ENCODE measurements at places on chromosomes 7 and 10.

- DNase-seq: no peak
Observed at GRCh38 chr10:2978111-2978510, 89.2 kb upstream of the PFKP start.

GRCh38 chr7:130149281-130150139, 55.7 kb downstream of the TMEM209 start:
- no peak for DNase-seq

DNA sequence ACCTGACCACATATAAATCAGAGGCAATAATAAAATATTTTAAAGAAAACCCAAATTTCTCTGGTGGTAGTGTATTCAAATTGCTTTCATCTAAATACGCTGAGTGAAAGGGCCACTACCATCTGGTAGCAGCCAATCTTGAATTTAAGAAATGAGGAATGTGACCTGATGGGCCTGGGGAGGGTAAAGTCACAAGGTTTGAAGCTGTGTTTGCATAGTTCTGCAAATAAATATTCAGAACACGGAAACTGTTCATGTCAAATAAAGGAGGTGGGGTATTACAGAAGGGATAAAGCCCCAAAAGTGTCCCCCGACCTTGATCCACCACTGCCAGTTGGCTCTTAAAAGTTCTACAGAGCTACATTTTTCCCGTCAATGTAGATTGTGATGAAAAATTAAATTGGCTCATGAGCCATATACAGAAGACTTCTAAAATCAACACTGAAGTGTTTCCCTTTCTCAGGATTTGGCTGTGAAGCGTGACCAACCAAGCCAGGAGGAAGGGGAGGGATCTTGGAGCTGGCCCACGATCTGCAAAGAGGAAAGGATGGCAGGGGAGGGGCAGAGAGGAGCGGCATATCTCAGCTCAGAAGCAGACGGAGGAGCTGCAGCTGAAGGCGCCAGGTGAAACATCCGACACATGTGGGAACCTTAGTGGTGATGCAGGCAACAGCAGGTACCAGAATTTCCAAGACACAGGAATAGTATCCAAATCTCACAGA, 39.6 kb downstream of the MPP7 start:
- DNase-seq: no peak

DNA sequence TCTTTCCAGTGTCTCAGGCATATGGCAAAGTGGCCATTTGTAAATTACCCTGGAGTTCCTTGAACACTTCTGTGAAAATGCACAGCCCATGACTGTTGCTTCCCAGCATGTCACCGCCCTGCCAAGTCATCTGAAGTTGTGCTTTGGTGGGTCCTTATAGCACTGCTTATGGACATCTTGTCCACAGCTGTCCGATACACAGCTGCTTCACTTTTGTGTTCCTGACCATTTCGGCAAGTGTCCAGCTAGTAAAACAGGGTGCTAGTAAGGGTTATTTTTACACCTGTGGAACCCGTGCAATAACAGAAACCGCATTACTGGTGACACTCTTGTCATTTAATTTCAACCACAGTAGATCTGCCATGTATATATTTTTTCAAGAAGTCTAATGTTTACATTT, 29.7 kb downstream of the PIP4K2A start:
- no peak for DNase-seq

- DNase-seq: no peak
Observed at GRCh38 chr10:44983066-44983894, 4.7 kb upstream of the DEPP1 start.

GRCh38 chr7:46685051-46685450, 764.0 kb upstream of the IGFBP3 start:
- DNase-seq: no peak

- DNase-seq: no peak
Observed at GRCh38 chr7:106600569-106601373, 60.2 kb downstream of the CCDC71L start.

- no peak for DNase-seq
Observed at GRCh38 chr10:78602201-78602932, 466.4 kb upstream of the ZMIZ1 start.

DNA sequence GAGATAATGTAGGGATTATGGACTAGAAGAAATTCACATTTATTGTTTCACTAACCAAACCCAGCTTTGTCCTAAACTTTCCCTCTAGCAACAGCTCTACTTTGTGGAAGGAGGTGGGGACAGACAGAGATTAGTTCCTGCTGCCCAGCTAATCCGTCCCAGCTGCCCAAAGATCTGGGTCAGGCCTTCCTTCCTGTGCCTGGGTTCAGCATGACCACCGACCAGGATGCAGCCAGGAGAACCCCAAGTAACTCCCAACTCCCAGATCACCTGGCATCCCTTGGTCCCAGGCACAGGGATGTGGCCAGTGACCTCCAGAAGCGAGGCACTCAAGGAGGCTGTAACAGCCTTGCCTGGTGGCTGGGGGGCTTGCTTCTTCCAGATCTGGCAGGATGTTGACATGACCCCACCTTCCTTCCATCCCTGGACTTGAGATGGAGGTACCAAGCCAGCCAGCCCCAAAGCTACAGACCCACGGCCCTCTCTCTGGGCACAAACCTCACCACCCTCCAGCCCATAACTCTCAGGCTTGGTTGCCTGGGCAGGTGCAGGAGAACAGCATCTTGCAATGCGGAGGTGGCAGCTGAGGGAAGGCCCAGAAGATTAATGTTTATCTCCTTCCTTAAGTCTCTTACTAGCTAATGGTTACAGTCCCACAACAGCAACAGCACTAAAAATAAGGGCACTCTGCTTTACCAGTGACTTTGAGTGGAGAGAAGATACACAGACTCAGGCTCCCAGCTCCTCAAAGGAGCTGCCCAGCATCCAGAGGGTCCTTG, 11.1 kb downstream of the CAMK2G start:
- DNase-seq: no peak

- DNase-seq: no peak
Observed at GRCh38 chr7:41773756-41774155, 70.9 kb upstream of the INHBA start.

GRCh38 chr10:69285699-69286098, 7.4 kb downstream of the HK1 start:
- no peak for DNase-seq

DNA sequence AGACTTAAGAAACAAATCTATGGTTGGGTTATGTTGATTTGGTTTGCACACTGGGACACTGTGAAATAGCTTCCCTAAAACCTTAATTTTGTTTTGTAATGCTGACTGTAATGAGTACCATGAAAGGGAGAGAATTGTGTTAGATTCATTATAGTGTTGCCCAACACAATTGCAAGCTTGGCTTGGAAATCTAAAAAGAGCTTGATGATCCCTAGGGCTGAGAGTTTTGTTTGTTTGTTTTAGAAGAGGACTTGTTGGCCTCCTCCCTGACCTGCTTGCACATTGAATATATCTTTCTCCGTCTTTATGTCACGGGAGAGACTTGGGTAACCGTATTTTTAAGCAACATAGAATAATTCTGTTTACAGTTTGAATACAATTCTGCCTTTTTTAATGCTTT, 410.1 kb downstream of the ARL4A start:
- DNase-seq: no peak

DNA sequence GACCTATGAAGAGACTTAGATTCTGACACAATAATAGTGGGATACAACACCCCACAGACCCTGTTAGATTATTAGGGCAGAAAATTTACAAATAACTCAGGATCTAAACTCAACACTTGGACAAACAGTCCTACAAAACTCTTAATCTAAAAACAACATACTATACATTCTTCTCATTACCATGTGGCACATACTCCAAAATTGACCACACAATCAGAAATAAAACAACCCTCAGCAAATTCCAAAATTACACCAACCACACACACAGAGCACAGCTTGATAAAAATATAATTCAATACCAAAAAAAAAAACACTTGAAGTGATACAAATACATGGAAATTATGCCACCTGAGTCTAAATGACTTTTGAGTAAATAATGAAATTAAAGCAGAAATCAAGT, 7.8 kb downstream of the ZNF680 start:
- DNase-seq: no peak

GRCh38 chr10:100311298-100311697, 18.7 kb downstream of the PKD2L1 start:
- no peak for DNase-seq

DNA sequence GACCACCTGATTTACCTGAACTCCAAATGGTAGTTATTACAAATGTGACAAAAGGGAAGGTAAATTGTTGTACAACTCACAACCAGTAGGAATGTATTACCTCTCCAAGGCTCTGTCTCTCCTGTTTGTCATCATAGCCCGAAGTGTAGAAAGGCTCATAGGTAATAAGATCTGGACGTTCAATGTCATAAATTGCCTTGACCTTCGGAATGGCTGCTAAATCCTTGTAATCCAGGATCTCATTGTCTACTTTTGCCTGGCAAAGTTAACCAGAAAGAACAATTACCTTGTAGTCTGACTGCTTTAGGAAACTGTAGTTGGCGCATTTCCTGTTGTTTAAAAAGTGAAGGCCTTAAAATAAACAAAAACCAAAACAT, 68.6 kb upstream of the AFAP1L2 start:
- DNase-seq: no peak

GRCh38 chr7:132154695-132155471, 421.4 kb downstream of the PLXNA4 start:
- no peak for DNase-seq

DNA sequence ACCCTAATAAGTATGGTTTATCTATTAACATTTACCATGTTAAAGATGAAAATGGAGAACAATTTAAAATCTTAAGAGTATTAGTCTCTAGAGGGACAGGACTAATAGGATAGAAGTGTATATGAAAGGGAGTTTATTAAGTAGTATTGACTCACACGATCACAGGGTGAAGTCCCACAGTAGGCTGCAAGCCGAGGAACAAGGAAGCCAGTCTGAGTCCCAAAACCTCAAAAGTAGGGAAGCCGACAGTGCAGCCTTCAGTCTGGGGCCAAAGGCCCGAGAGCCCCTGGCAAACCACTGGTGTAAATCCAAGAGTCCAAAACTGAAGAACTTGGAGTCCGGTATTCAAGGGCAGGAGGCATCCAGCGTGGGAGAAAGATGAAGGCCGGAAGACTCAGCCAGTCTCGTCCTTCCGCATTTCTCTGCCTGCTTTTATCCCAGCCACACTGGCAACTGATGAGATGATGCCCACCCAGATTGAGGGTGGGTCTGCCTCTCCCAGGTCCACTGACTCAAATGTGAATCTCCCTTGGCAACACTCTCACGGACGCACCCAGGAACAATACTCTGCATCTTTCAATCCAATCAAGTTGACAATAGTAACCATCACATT, 140.8 kb upstream of the FAM20C start:
- DNase-seq: no peak

DNA sequence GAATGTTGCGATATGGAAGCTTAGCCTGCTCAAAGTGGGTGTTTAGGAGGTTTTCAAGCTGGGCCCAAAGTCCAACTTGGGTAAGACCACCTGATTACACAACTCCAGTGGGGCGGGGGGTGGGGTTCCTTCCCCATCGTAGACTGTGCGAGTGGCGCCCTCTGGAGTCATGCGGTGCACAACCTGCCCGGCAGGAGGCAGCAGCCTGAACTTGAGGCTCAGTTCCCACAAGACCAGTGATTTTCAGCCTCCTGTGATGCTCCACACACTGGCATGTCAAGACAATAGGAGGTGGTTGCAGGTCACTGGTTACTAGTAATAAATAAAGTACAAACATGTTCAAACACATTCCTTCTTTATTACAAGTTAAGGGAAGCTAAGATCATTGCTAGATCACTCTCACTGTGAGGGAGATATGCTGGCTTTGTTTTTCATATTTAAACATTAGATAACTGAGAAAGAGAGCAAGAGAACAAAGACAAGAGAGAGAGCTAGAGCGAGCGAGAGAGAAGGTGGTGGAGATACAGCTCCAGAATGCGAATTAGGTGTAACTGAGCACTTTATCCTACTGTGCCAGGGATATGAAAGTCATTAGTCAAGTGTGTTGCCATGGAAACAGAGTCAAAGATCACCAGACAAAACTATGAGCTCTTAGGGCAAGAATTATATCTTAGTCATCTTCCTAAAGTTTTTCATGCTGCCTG, 97.4 kb upstream of the BMPER start:
- no peak for DNase-seq

DNA sequence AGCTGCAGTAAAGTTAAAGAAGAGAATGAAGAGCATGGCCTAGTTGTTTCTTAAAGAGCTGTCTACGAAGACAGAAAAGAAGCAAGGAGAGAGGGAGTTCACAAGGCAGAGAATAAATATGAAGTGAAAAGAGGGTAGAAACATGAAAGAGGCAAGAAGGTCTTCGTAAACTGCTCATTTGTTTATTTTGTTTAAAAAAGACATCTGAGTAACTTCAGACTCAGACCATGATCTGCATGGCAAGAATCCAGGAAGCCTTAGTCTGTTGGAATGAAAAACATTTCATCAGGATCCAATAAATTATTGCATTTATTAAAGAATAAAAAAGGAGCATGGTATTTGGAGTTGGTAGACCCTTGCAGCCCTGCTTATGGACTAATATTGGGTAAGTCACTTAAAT, 151.1 kb downstream of the SEM1 start:
- no peak for DNase-seq

GRCh38 chr7:24963218-24963617, 16.8 kb downstream of the OSBPL3 start:
- DNase-seq: no peak

DNA sequence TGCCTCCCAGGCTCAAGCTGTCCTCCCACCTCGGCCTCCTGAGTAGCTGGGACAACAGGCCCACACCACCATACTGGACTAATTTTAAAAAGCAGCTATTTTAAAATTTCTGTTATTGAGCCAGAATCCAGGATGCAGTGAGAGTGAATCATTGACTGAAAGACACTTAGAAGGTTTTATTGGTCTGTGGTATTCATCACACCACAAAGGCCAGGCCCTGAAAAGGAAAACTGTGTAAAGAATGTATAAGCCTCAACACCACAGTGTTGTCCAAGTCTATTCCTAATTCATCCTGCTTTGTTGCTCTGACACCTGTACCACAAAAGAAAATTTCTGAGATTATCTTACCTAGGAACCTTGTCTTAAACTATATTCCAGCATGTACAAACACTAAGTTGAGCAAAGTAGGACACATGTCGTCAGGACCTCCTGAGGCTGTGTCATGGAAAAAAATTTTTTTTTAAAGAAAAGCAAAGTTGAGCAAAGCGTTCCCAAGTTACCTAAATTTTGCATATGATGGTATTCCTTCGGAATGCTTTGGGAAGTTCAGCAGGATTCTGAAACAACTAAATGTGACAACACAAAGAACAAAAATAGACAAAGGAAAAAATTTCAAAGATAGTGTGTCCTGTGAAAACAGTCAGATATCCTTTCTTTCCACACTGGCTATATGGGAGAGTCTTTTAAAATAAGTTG, 129.6 kb upstream of the MKLN1 start:
- no peak for DNase-seq

GRCh38 chr10:99346247-99346646, 17.1 kb downstream of the CNNM1 start:
- no peak for DNase-seq

DNA sequence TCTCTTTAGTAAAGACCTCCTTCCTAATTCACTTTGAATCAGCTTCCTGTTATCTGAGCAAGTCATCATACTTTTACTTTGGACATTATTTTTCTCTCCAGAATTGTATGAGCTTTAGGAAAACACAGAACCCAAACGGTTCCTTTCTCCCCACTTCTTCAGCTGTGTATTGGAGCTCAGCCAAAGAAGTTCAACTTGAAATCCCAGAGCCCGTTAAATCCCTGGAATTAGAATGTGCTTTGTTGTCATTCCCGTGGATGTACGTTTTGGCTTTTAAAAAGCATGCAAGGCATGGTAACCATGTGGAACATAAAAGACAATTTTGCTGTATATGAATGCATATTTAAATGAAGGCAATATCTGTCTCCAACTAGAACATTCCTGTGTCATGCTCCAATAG, 46.6 kb downstream of the AGMO start:
- DNase-seq: no peak

All from left ventricle myocardium inferior (tissue), 1 donor.